NCI-H526 treated with DMSO at 0.1 percent for 48 hours (cell line): ENCODE measurements at places on chromosomes 7 and 10.

DNA sequence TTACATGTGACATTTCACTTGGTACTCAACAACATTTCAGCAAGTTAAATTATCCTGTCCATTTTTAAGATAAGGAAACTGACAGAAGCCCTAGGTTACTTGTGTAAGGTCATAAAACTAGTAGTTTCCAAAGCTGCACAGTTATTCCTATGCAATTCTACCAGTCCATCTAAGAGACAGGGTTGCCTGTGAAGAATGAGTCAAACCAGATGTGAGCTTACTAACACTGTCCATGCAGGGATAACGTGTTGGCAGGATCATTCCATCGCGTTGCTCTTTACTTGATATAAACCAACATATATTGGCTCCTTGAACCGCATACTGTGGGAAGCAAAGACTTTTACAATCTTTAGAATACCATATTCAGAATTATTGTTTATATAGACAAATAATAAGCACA, 280.9 kb upstream of the HGF start:
- no peak for DNase-seq

DNA sequence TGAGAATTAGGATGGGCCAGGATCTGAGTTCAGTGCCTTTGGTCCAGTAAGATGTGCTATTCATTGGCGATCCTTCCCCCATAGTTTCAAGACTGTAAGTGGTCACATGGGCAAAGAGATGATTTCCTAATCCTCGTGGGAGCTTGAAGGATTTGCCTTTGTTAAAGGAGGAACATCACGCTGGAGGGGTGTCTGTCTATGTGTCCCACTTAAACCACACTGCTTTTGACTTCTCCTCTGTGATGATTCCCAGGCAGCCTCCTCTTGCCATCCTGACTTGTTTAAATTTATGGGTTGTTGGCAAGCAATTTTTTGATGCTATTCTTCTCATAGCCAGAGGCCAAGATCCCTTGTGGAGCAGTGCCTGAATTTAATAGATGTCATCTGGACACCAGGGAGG, 154.0 kb downstream of the TCF7L2 start:
- no peak for DNase-seq

- DNase-seq, result no peak
Measured at GRCh38 chr7:85230623-85231022, 43.8 kb upstream of the SEMA3D start.

GRCh38 chr10:46245381-46245900, 41.4 kb upstream of the ANTXRL start:
- DNase-seq, result no peak

DNA sequence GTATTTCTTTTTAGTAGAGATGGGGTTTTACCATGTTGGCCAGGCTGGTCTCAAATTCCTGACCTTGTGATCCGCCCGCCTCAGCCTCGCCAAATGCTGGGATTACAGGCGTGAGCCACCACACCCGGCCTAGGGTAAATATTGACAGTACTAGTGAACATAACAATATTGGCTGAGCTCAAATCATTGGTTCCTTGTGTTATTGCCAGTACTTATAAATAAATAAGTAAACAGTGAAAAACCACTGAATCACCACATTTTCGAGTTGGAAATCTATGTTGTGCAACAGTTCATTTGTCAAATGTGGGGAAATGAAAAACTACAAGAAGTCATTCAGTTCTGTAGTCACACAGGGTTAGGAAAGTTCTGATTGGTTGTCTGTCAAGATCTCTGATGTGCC, 15.8 kb downstream of the RPP30 start:
- DNase-seq, result no peak
